AG04450 (cell line): ENCODE measurements at places on chromosomes 2 and 18. TPM values are rescaled to one million over a fixed set of nuclear protein-coding genes. Genes with fewer than 3 reads are reported as not detected.
A peak's percentile ranks its signal among the peaks of the same experiment; 100 is the strongest.

EPC2 gene
- 18.5 and 24.7 TPM in 2 replicates for polyA plus RNA-seq

GRCh38 chr2:161353543-161353942, 45.3 kb downstream of the PSMD14 start:
- DNase-seq = no peak

IGFBP5 gene
- 3,867 and 4,154 TPM in 2 replicates for polyA plus RNA-seq

SLC5A6 gene
- 22.0 and 23.2 TPM in 2 replicates for polyA plus RNA-seq

DNA sequence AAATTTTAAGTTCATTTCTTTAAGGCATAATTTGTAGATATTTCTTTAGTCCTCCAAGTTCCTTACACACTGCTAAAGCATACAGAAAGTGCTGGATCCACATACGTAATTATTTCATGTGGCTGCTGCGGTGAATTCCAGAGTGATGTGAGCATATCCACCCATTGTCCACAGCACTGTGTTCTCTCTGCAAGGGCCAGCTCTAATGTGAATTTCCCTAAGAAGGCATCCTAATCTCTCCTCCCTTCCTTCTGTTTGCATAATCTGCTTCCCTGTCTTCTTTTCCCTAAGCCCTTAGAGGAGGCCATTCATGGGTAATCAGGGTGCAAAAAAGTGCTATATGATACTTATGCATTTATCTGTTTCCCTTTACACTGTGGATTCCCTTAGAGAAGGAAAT, 57.2 kb downstream of the COBLL1 start:
- DNase-seq = no peak

GRCh38 chr18:10023853-10024570, 110.2 kb downstream of the VAPA start:
- no peak for DNase-seq

PRSS56 gene
- not detected in 2 replicates for polyA plus RNA-seq

DNA sequence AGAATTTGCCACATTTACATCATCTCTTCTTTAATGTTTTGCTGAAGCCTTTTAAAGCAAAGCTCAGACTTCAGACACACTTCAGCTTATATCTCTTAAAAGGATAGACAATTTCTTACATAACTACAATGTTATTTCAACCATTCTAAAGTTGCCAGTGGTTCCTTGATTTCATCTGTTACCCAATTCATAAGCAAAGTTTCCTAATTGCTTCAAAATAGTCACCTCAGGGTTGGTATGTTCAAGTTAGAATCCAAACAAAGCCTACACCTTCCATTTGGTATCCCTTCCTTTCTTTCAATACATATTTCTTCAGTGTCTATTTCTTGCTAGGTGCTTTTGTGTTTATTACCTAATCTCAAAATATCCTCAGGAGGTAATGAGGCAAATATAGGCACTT, 60.6 kb downstream of the ZNF385B start:
- no peak for DNase-seq

EHD3 gene
- 39.8 and 48.6 TPM in 2 replicates for polyA plus RNA-seq

- DNase-seq = no peak
Observed at GRCh38 chr2:129379411-129379810, 600.1 kb upstream of the RAB6C start.

ZAP70 gene
- polyA plus RNA-seq = 0.06 TPM in 1 of 2 replicates, not detected in the other

- no peak for DNase-seq
Observed at GRCh38 chr2:98505311-98505808, 60.7 kb downstream of the INPP4A start.

GRCh38 chr2:36561237-36561944, 36.6 kb downstream of the FEZ2 start:
- DNase-seq = peak; percentile 66

IL36G gene
- not detected in 2 replicates for polyA plus RNA-seq

DLX2 gene
- 0.10 and 0.24 TPM in 2 replicates for polyA plus RNA-seq

DNA sequence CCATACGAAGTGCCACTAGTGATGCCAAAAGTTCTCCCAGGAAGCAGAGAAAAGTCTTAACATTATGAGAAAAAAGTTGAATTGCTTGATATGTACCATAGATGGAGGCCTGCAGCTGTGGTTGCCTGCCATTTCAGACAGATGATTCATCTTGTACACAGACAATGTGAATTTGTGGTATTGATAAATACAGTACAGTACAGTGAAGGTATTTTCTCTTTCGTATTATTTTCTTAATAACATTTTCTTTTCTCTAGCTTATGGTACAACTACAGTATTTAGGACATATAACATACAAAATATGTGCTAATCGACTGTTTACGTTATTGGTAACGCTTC, 33.6 kb upstream of the VWC2L start:
- DNase-seq = no peak
